ENCODE measurements at places on chromosomes 4 and X.
A peak's percentile ranks its signal among the peaks of the same experiment; 100 is the strongest.

DNA sequence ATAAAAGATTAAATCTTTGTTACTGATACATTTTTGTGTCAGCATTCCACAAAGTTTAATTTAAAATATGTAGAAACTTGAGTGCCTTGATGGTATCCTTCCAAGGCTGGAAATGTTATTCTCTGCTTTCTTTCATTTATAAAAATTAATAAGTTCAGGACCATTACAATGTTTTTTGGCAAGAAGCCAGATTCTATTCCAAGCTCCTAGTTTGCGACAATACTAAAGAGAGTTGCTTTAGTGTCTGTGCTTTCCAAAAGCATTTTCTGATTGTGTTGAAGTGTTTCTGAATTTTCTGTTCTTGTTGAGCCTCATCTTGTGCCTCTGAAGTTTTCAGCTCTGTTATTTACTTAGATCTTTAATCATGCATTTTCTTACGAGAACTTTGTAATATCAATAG is 516.2 kb downstream of the KCTD8 start:
- no peak for DNase-seq

- DNase-seq: no peak
Observed at GRCh38 chr4:184748251-184748652, 14.4 kb upstream of the CENPU start.

- DNase-seq: no peak
Observed at GRCh38 chr4:106266201-106266600, 49.8 kb downstream of the TBCK start.

DNA sequence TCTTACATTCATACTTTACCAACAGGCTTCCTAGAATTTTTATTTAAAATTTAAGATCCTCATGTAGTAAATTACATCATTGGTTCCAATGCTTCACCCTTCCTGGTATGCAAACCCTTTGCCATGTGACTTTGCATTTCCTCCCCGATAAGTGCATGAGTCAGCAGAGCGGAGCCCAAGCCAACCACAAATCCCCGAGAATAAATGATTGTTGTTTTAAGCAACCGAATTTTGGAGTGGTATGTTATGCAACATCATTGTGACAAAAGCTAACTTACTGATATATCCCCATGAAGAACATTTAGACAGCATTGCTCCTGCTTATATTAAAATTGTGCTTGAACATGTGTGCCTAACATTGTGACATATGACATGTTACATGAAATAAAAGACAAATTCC is 199.4 kb upstream of the DDX53 start:
- DNase-seq: no peak

DNA sequence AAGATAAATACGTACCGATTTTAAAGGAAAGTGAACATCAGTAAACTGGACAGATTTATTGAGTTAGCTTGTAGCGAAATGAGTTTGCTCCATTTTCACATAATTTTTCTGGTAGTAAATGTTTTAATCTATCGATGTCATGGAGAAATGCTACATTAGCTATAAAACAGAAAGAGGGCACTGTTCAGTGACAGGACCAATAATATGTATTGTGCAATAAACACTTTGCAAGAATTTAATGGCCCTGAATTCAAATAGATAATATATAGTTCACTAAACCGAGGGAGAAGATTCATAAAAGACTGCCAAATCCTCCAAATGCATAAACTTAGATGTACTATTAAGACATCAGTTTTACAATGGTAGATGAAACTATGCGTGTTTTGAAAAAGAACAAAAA is 516.3 kb downstream of the ADGRL3 start:
- no peak for DNase-seq

DNA sequence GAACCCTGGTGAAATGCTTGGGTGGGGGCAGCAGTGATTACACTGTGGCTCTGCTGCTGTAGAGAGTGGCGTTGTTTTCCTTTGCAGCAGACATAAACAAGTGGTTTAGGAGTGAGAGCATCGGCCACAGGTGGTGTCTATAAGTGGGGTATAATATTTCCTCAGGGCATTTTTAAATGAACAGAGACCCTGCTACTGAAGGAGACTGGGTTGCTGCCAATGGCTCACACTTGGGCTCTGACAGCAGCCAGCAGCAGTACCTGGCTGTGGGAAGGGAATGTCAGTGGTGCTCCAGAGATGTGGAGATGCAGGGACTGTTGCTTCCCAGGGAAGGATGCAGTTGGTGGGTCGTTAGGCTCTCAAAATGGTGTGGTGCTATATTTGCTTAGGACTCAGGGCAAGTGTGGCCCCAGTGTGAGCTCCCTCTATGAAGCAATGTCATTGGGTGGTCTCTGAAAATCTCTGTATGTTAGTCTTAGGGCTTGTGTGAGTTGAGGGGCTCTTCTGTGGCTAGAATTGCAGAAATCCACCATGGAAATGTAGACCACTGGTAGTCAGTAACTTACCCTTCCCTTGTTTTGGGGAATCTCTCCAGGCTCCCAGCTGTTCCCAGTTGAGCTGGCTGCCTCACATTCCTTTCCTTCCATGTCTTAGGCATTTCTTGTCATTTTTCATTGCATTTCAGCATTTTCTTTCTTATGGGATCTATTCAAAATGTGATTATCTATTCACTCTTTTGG is 1023.0 kb upstream of the GRID2 start:
- no peak for DNase-seq

- DNase-seq: no peak
Observed at GRCh38 chr4:126603825-126604224, 1028.9 kb upstream of the INTU start.

GRCh38 chr4:157217708-157218107 is 2.8 kb upstream of the GRIA2 start:
- DNase-seq: no peak

GRCh38 chr4:105474099-105474518 is 247 bp upstream of the PPA2 start:
- peak; percentile 76 for DNase-seq

Data from stimulated activated CD4-positive, alpha-beta T cell treated with anti-CD3 and anti-CD28 coated beads, Interleukin-15, amount 100 ng/mL, for 1 hour (primary cell).